Upper lobe of left lung (tissue), 6 donors: ENCODE measurements at places on chromosomes 4 and X. TPM values are rescaled to one million over a fixed set of nuclear protein-coding genes. Genes with fewer than 3 reads are reported as not detected.

The CCDC158 gene
- total RNA-seq = not detected

GRCh38 chr4:123480706-123481418, 84.3 kb downstream of the SPRY1 start:
- DNase-seq = no peak

DNA sequence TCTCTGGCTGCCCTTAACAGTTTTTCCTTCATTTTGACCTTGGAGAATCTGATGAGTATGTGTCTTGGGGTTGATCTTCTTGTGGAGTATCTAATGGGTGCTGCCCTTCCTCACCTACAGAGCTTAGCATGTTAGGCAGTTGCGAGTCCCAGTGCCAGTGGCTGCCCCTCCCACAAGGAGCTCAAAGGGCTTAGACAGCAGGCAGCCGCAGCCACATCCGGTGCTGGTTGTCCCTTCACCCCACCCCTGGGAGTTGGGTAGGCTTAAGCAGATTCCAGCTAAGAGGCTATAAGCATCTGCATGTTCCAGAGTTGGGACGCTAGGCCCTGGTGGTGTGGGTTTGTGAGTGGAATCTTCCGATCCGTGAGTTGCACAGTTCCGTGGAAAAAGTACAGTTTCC, 322.1 kb upstream of the ARX start:
- no peak for DNase-seq

DNA sequence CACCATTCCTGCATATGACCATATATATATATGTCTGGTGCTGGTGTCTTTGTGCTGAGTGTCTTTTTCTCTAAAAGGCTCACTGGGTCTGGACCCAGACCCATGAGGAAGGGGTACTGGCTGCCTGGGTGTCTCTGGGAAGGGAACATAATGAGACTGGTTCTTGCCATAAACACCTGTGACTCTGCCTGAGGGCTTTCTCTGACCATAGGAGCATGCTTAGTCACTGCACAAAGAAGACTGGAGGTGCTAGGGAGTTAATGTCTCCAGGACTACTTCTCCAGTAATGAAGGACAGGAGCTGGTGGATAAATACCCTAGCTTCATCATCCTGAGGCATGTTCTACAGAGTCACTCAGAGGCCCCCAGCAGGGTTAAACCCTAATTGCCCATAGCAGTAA, 47.1 kb upstream of the CASK start:
- no peak for DNase-seq
